ENCODE measurements at places on chromosomes 3 and 15.

DNA sequence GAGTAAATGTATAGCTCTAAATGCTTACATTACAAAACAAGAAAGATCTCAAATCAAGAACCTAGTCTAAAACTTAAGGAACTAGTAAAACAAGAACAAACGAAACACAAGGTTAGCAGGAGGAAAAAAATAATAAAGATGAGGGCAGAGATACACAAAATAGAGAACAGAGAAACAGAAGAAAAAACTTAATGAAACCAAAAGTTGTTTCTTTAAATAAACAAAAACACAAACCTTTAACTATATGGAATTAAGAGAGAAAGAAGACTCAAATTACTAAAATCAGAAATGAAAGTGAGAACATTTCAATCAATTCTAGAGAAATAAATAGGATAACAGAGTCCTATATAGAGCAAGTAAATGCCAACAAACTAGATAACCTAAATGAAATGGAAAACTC lies 59.6 kb downstream of the DLG1 start:
- DNase-seq: no peak

- no peak for DNase-seq
These were observed 63.2 kb downstream of the MAGEF1 start for GRCh38 chr3:184648636-184649035.

- DNase-seq: no peak
These were observed 63.6 kb downstream of the KBTBD12 start for GRCh38 chr3:127978636-127979035.

GRCh38 chr3:55725681-55726500 lies 238.8 kb upstream of the WNT5A start:
- DNase-seq: no peak

DNA sequence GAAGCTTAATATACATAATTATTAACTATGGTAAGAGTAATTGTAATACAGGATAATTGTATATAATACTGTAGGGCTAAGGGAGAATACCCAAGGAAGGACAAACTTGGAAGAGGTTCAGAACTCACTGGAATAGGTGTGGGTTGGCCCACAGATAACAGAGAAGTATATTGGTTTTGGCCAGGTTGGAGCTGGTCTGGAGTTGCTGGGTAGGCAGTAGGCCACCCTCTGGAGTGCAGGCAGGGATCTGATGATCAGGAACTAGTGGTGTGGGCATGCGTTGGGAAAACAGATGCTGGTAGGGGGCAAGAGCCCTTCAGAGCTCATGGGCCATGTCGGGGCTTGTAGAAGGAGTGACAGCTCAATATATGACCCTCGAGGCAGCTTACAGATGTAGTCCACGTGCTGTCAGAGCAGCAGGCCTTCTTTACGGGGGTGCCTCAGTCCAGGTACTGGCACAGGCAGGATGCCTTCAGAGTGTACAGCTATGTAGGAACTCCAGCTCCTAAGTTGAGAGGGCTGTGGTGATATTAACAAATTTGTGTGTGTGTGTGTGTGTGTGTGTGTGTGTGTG lies 12.4 kb downstream of the IREB2 start:
- no peak for DNase-seq

- peak; percentile 11 for DNase-seq
These were observed 6.4 kb upstream of the STRA6 start for GRCh38 chr15:74208901-74209559.

- DNase-seq: peak; percentile 68
These were observed 60.5 kb downstream of the SH3BP5 start for GRCh38 chr3:15271785-15272381.

- peak; percentile 71 for DNase-seq
These were observed 19.1 kb upstream of the TM4SF18 start for GRCh38 chr3:149352556-149352955.

DNA sequence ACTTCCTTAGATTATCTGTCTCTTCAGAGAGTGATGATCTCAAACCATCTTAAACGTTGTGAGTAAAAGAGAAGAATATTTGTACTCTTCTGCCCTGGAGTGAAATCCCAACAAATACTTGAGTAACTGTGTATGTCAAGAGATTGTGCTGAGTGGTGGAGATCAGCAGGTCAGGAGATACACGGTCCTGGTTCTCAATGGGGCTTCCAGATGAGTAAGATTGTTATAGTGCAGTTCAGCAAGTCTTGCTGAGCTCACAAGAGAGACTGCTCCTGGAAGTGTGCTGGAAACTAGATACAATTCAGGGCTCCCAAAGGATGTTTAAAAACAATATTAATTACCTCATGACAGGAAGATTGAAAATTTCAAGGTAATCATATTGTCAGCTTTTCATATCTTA lies 184.3 kb downstream of the AKAP13 start:
- no peak for DNase-seq

DNA sequence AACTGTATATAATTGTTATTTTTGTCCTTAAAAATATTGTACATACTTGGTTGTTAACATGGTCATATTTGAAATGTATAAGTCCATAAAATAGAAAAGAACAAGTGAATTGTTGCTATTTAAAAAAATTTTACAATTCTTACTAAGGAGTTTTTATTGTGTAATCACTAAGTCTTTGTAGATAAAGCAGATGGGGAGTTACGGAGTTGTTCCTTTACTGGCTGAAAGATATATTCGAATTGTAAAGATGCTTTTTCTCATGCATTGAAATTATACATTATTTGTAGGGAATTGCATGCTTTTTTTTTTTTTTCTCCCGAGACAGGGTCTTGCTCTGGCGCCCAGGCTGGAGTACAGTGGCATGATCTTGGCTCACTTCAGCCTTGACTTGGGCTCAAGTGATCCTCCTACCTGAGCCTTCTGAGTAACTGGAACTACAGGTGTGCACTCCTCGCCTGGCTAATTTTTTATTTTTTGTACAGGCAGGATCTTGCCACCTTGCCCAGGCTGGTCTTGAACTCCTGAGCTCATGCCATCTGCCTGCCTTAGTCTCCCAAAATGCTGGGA lies 10.7 kb downstream of the NFKBIZ start:
- no peak for DNase-seq

DNA sequence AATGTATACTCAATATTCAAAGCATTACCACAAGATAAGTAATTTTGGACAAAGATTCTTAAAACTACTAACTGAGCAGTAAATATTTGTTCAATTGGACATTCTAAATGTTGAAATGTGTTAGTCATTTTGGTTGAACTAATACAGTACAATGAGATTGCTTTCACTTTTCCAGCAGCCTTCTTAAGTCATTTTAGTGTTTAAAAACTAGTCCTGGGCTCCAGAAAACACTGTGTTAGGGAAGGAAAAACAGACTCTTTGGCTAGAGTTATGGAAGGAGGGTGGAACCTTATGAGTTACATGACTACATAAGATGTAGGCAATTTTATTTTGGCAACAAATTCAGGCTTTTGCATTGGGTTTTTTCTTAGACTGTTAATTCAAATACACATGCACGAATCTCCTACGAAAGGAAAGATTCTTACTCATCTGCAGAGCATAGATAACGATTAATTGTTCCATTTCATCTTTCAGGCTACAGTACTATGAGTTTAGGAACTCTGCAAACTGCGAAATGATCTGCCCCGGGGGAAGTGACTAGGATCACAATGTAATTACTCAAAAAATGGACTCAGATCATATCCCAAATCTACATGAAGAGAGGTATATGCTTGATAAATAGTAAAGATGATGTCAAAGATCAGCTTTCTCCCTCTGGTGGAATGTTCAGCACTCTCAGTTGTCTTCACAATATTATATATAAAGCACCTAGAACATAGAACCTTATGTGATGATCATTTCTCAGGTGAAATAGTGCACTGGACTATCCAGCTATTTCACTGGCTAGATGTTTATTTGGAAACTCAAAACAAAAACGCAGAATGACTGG lies 492.8 kb upstream of the MDFIC2 start:
- no peak for DNase-seq

GRCh38 chr15:26260517-26261133 lies 397.5 kb upstream of the ATP10A start:
- DNase-seq: peak; percentile 5
